NCI-H1092 treated with DMSO at 0.1 percent for 48 hours (cell line): ENCODE measurements at places on chromosomes 5 and 9.

DNA sequence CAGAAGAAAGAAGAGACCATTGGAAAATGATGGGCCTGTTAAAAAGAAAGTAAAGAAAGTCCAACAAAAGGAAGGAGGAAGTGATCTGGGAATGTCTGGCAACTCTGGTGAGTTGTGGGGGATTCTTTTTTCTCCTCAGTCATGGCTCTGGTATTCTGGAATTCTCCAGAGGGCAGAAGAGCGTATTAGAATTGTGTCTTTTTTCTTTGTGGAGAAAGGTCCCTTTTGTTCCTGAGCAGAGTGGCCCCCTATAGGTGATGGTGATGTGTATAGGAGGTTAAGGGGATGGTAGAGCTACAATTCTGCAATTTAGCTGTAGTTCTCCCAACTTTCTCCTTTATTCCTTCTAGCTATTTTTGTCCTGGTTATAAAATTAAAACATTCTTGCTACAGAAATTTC is 1.6 kb upstream of the DHFR start:
- no peak for DNase-seq

DNA sequence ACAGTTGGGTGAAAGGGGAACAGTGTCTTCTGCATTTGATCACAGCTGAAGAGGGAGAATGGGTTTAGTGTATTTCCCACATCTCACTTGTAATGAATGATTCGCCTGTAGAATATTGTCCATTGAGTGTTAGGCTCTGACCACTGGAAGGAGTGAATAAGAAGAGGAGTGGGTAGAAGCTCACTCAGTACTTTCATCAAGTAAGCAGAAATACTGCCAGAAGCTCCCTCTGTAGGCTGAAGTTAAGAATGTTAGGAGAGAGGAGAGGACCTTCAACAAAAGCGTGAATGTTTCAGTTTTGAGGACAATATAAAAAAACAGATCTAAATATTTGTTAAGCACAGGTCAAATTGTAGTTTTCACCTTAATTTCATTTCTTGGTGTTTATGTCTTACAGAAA is 27.5 kb downstream of the FSD1L start:
- DNase-seq, result no peak

DNA sequence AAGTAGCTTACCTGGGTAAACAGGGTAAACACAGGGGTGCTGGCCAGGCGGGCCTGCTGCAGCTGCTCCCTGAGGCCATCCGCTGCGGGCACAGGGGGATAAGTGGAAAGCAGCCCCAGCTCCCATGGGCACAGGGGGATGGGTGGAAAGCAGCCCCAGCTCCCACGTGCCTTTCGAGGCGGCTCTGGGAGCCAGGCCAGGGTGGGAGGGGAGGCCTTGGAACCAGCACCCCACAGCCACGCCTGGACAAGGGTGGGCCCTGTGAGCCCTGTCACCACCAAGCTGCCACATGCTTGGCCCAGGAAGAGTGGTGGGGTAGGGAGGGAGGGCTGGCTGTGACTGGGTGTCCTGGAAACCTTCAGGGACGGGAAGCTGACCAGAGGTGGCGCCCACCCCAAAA is 7.8 kb upstream of the CARD9 start:
- no peak for DNase-seq

DNA sequence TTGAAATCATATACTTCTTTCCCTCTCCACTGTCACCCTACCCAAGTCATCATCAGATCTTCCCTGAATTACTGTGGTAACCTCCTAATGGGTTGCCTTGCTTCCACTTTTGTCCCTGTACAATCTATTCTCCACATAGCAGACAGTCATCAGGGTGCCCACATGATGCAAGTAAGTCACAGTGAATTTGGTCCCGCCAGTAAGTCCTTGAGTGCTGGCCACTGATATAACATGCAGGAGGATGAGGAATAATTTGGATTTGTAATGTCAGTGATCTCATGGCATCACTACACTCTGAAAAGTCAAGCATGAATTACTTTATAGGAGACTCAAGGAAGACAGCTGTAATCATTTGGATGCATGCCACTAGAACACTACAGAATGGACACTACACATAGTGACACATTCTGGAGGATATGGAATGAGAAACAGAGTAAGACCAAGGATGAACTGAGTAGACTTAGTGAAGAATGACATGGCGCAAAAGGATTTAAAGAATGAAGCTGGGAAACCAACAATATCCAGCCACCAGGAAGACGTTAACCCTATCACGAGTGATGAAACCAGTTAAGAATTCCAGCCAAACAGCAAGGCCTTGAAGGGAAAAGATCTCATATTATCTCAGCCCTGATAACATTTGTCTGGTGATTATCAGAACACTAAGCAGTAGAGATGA is 28.6 kb downstream of the MARCHF3 start:
- DNase-seq, result no peak

- no peak for DNase-seq
Observed at GRCh38 chr5:166346726-166347374, 1944.6 kb upstream of the WWC1 start.

DNA sequence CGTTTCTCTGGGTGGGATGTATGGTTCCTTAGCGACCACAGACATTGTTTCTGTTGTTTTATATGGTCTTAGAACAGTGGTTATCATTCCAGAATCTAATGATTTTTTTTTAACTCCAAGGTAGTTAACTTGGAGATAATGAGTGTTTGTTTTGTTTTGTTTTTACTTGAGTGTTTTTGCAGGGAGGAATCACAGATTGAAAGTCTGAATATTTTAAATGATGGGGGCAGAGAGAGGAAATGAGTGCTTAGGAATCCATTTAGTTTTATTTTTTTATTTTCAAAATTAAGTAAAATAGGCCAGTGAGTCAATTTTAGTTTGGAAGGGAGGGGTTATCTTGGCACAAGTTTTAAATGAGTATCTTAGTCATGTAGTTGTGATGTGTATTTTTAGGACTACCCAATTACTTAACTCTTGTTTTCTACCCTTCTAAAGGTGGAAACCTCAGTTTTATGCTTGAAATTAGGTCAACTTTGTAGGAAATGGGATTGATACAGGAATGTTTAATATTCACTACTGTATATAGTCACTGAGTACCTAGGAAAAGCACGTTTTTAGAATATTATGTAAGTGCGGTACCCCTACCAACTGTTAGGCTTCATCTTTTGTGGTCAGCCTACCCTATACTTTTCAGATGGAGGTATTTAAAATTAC is 2.0 kb downstream of the UBE2R2 start:
- DNase-seq, result no peak

DNA sequence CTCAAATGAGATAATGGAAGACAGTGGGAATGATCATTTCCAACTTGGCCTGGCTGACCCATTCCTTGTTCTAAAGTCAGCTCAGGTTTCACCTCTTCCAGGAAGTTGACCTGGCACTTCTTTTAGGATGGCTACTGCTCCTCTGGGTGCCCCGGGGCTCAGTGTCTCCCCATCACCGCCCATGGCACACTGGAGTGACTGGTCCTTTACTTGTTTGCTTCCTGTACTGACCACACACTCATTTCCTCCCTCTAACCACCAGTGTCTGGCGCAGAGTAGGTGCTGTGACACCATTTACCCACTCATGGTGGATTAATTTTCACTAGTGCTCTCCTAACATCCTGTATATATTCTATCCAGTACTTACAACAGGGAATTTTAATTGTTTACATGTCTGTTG is 183.5 kb downstream of the CDK5RAP2 start:
- no peak for DNase-seq

DNA sequence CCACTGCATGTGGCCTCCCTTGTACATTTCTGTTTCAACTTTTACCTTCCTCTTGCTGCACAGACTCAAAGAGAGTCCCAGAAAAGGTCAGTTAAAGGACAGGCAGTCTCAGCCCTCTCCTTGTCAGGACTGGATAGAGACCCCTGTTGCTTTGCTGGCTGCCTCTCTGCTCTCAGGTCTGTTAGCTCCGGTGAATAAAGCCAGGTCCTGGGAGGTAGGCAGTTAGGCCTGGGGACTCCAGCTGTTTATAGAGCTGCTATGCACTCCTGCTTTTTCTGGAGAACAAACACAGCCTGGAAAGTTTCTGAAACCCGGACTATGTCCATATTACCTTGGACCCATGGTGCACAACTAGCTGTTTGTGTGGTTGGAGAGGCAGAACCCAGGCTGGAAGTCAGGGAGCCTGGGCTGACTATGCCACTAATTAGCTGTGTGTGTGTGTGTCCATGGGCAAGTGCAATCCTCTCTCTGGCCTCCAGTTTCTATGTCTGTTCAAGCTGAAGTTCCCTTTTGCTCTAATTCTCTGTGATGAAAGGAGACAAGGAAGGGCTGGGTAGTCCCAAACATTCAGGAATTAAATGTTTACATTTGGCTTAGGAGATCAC is 42.9 kb downstream of the GLRA1 start:
- DNase-seq, result no peak

DNA sequence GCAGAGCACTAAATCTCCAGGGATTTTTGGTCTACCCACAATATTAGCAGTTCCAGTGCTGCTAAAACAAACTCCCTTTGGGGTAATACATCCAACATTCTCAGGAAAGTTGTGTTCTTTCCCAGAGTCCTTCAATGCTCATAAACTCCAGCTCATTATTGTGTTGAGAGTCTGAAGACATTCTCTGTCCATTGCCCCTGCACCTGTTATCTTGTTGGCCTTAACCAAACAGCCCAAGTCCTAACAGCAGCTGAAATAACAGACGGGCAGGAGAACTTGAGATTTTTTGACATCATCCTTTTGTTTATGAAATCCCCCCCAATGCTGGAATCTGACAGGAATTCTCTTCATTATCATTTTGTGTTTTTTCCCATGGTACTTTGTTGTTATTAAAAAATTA is 110.8 kb downstream of the PAPPA start:
- DNase-seq, result no peak
